Panc1 (cell line): ENCODE measurements at places on chromosomes 7 and 10.

DNA sequence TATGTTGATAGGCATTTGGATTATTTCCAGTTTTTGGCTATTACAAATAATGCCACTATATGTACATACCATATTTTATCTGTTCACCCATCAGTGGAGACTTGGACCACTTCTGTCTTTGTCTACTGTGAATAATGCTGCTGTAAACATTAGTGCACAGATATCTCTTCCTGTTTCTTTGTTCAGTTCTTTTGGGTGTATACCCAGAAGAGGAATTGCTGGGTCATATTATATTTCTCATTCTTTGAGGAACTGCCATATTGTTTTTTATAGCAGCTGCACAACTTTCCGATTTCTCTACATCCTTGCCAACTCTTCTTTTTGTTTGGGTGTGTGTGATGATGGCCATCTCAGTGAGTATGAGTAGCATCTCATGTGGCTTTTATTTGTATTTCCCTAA is 218.0 kb downstream of the LRMDA start:
- no peak for DNase-seq
- H3K4me3 ChIP-seq, result no peak overlapping the region
- peaks cover 3% of the 10 kb centered on the region; the same call in 1 of the 2 replicates for H3K27me3 ChIP-seq
- H3K36me3 ChIP-seq, result no peaks in the 10 kb centered on the region

DNA sequence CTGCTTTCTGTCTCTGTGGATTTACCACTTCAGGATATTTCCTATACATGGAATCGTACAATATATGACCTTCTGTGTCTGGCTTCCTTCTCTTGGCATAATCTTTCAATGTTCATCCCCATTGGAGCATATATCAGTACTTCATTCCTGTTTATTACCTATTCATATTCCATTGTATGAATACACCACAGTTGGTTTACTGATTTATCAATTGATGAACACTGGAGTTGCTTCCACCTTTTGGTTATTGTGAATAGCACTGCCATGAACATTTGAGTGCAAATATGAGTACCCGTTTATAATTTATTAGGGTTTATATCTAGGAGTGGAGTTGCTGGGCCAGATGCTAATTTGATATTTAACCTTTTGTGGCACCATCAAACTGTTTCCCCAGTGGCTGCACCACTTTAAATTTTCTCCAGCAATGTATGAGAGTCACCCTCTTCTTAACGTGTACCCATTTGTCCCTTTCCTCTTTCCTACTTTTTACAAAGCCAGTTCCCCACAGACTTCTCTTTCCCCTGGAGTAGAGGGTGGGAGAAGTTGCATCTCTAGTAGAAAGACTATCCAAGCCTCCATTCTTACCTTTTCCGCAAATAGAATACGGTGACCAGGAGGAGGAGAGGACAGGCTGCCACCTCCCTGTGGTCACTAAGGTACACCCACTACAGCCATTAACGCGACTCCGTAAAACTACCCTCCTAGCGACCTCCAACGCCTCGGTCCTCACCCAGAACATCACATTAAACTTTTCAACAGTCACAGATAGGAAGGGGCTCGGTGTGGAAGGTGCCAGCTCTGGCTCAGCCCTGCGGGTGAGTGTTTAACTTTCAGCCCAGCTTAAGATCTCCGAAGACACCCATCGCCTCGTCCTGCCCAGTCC is 25.6 kb downstream of the SCD start:
- no peaks in the 10 kb centered on the region for H3K27me3 ChIP-seq
- H3K4me3 ChIP-seq, result peak overlapping the region; percentile 82
- no peak for DNase-seq
- peaks cover 3% of the 10 kb centered on the region; the same call in 1 of the 2 replicates for H3K36me3 ChIP-seq
- H3K27ac ChIP-seq, result peak overlapping the region; percentile 100

DNA sequence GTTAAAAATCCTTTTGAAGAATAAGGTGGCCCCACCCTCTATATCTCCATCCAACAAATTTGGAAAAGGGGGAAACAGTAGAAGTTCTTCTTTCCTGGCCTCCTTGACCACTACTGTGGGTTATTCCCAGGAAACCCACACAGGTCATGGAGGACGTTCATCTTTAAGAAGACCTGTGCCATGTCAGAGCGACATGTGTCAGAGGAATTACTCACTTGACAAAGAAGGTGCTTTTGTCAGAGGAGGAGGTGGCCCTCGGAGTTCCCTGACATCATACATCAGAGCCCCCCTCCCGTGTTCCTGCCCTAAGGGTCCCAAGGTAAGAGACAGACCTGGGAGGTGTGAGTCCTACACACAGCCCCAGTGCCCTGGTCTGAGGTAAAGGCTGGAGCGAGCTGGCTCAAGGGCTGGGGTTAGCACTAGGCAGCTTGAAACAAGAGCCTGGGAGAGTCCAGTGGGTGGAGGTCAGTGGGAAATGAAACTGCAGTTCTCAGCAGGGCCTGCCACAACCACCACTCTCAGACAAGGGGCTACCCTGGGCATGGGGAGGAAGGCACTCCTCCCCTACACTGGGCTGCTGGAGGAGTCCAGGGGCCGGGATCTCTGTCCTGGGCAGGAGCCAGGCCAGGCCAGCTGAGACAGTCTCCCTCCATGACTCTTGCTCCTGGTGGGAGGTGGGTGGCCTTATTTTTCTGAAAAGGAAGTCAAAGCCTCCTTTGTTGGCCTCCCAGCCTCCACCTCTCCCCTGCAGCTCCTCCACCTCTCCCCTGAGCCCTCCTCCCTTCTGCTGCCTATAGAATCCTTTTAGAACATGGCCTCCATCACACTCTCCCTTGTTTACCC is 21.8 kb upstream of the ZMIZ1 start:
- peaks cover 8% of the 10 kb centered on the region for H3K27me3 ChIP-seq
- H3K4me3 ChIP-seq, result no peak overlapping the region
- no peaks in the 10 kb centered on the region for H3K36me3 ChIP-seq
- DNase-seq, result no peak
- H3K27ac ChIP-seq, result no peak overlapping the region
- H3K4me1 ChIP-seq, result peaks cover 8% of the 10 kb centered on the region

DNA sequence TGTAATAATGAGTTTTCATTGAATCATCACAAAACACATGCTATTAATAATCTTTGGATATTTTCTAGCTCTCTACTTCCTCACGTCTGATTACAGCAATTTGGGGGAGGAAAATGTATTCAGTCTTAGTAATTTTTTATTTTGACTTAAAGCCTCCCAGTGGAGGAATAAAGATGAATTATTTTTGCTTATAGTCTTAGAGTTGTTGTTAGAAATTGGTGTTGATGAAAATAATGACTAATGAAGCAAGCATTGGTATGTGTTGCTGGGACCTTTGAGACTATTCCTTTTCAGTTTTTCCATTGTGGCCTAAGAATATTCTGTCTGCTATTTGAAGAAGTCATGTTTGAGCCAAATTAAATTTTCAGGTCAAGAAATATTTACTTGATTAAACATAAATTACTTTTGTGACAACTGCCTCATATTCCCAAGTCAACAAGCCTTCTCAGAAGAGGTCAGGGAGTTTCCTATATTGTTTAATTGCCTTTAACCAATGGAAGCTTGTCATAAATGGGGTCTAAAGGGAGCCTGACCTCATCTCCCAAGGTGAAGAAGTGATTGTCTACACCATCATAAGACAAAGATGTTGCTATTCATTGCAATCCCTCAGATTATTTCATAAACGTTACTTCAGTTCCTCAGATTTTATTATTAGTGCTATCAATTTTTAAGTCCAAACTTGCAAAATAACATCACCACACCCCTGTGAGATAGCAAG is 90.0 kb downstream of the ST7 start:
- peaks cover 2% of the 10 kb centered on the region; the same call in 1 of the 2 replicates for H3K4me1 ChIP-seq
- no peak for DNase-seq
- H3K27me3 ChIP-seq, result no peaks in the 10 kb centered on the region
- no peak overlapping the region for H3K27ac ChIP-seq
- no peak overlapping the region for H3K4me3 ChIP-seq

DNA sequence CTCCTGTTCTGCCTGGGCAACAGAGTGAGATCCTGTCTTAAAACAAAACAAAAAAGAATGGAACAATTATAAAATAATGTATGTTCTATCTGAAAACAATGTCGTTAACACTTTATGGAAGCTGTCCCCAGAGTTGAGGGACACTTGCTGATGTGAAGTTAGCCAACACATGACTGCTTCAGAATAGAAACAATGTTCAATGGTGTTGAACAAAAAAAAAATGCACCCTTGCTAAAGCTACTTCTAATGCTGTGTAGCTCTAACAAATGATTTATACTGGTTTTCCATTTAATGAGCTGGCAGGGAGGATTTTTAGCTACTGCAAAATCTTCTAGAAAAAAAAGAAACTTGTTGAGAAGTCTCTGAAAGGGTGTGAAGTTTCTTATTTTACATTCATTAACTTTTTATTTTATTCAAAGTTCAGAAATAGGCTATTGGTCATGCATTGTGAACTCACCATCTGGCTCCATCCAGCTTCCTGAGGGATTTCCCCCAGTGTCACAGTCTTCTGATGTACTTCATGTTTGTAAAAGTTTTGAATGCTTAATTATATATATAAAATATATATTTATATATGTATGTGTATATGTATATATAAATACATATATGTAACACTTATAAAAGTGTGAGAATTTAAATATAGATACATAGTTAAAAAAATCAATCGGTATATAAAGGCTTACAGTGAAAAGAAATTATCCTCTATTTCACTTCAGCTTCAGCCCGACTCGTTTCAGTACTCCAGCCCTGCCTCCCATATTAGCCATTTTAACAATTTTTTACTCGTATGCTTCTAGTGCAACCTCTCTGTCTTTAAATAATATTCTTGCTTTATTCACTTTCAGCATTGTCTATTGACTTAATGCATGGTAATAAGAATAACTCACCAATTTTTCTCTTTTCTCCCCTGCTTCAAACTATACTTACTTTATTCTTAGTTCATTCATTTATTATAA is 35.0 kb downstream of the HDAC9 start:
- H3K27ac ChIP-seq, result no peak overlapping the region
- peaks cover 7% of the 10 kb centered on the region; the same call in 1 of the 2 replicates for H3K4me1 ChIP-seq
- no peaks in the 10 kb centered on the region for H3K27me3 ChIP-seq
- no peak overlapping the region for H3K4me3 ChIP-seq

DNA sequence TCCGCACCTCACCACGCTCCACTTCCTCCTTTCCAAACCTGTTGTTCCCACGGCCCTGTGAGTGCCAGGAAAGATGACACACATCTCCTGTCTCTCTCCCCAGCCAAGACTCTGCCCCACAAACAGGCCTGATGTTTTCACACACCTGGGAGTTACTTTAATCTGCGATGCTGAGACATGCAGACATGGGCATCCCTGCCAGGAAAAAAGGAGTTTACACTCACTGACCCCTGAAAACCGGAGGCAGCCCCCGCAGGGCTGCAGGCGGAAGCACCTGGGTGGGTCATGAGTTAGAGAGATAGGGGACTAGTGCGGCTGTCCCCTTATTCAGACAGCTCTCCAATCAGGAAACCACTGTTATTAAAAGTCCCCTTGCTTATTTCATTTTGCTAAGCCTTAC is 106.4 kb upstream of the CARD11 start:
- H3K4me1 ChIP-seq, result no peaks in the 10 kb centered on the region
- H3K27ac ChIP-seq, result no peak overlapping the region
- H3K27me3 ChIP-seq, result no peaks in the 10 kb centered on the region
- H3K4me3 ChIP-seq, result no peak overlapping the region
- no peak for DNase-seq

- no peaks in the 10 kb centered on the region for H3K27me3 ChIP-seq
- no peak for DNase-seq
- peaks cover 35% of the 10 kb centered on the region for H3K4me1 ChIP-seq
- H3K4me3 ChIP-seq, result no peak overlapping the region
Observed at GRCh38 chr10:77946084-77946483, 19.5 kb upstream of the DLG5 start.

DNA sequence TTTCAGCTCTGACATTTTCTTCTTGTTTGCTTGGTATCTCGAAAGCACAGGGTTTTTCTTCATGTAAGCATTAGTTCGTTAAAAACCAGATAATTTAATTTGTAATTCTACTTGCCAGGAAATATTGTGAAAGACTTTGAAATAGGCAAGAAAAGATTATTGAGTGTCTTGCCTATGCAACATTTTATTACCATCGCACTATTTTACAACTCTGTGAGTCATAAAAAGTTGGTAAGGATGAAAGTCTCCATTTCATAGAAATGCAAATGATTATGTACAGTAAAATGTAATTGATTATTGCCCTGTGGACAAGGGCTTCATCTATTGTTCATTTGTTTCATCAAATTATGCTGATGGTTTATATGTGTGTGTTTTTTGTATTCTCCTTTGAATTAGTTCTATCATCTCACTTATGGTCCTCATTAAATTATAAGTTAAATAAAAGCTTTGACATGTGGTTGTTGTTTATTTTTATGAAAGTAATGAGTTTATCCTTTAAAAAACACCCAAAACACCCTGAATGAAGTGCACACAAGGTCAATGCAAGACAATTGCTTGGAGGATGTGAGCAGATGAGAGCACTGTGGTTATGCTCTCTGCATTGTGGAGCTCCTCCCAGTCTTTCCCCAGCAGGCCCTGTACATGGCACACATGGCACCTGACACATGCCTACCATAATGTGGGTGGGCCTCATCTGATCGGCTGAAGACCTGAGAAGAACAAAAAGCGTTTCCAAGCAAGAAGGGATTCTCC is 230.8 kb downstream of the CXCL12 start:
- DNase-seq, result no peak
- H3K27me3 ChIP-seq, result no peaks in the 10 kb centered on the region
- no peak overlapping the region for H3K27ac ChIP-seq
- no peak overlapping the region for H3K4me3 ChIP-seq

- no peaks in the 10 kb centered on the region for H3K36me3 ChIP-seq
- peaks cover 2% of the 10 kb centered on the region; the same call in 1 of the 2 replicates for H3K27me3 ChIP-seq
- no peaks in the 10 kb centered on the region for H3K4me1 ChIP-seq
- DNase-seq, result no peak
- H3K27ac ChIP-seq, result no peak overlapping the region
Observed at GRCh38 chr10:101292194-101293006, 61.6 kb upstream of the BTRC start.

DNA sequence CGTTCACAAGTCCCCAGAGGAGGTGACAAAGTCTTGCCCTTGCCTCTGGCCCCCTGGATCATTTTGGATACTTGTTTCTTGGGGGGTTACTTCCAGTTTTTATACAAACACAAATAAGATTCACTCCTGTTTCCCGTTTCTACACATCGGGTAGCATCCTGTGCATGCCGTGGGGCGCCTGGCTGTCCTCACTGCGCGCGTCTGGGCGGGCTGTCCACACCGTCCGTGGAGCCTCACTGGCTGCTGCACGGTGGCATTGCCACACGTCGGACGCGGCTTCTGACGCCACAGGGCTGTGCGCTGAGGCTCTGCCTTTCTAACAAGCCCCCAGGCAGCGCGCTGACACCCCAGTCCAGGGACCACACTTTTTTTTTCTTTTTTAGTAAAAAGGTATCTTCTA is 18.4 kb downstream of the BNIP3 start:
- DNase-seq, result no peak
- no peaks in the 10 kb centered on the region; the same call in 1 of the 2 replicates for H3K36me3 ChIP-seq
- no peak overlapping the region for H3K4me3 ChIP-seq
- H3K27me3 ChIP-seq, result no peaks in the 10 kb centered on the region
- H3K4me1 ChIP-seq, result no peaks in the 10 kb centered on the region

GRCh38 chr10:73922864-73923133 is 11.9 kb downstream of the PLAU start:
- H3K27me3 ChIP-seq, result no peaks in the 10 kb centered on the region
- H3K4me3 ChIP-seq, result no peak overlapping the region
- no peak for DNase-seq
- H3K36me3 ChIP-seq, result no peaks in the 10 kb centered on the region

GRCh38 chr7:104940023-104940710 is 73.8 kb upstream of the KMT2E start:
- no peak overlapping the region for H3K4me3 ChIP-seq
- no peak for DNase-seq
- no peaks in the 10 kb centered on the region for H3K36me3 ChIP-seq
- no peaks in the 10 kb centered on the region for H3K27me3 ChIP-seq
